GM20000 (cell line): ENCODE measurements at places on chromosomes 2 and 18.
A peak's percentile ranks its signal among the peaks of the same experiment; 100 is the strongest.

GRCh38 chr18:52588931-52589330 is 248.9 kb downstream of the DCC start:
- DNase-seq, result no peak

GRCh38 chr2:39409697-39410389 is 27.2 kb downstream of the MAP4K3 start:
- no peak for DNase-seq

DNA sequence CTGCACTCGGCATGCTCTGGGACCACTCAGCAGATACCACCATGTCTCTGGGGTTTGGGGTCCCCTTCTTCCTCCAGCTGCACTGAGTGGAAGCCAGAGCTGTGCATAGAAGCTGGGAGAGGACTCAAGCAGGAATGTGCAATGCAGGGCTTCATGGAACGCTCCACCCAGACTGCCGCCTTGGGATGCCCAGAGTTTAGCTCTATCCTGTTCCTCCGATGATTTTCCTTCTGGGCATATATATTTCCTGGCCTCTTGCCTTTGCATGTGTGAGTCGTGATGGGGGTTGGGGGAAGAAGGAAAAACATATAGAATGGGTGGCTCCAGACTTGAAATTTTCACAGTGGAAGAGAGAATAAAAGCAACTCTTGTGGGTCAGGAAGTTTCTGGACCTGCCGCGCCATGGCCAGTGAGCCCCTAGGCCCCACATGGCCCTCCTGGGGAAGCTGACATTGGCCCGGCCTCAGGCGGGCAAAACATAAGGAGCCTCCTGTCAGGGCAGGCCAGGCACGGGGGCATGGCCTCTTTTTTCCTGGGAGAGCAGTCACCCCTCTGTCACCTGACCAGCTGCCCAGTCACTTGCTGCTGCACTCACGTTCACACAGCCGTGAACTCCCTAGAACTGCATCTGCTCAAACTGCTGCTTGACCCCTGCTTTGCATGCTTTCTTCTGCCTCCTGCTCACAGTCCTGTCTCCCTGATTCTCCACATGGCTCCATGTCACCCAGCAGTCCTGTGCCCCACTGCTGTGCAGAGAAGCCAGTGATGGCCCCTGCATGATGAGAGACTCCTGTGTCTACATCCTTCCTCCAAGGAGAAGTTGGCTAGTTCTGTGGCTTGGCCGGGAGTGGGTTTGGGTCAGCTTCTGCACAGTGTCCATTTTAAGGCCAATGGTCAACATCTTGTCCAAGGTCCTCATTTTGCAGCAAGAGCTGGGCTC is 197.8 kb downstream of the CTIF start:
- no peak for DNase-seq

GRCh38 chr2:66389651-66390131 is 45.2 kb upstream of the MEIS1 start:
- no peak for DNase-seq

DNA sequence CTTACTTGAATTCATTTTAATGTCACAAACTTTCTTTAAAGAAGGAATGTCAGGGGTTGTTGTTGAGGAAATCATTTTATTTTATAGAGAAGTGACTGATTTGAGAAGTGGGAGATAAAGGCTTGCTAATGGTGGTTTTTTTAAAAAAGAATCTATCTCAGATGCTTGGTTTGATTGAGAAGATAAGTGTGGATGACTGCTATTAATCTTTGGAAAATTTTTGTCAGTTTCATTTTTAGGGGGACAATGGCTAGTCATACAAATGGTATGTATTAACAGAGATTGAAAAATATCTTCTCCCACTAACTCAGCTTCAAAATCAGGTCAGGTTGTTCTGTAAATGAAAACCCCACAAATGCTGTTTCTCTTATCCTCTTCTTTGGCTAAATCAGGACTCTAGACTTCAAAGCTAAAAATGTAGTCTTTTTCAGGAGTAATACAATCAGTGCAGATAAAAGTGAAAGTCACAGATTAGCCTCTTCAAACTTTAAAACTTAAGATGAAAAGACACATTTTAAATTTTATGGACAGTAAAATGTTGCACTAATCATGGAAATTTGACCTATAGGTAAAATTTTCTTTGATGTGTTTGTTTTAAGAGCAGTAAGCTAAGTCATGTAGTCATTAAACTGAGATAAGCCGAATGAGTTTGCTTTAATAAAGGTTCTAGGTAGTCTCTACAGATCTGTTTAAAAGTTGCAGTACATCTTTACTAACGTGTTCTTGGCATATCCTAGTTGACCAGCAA is 674.2 kb upstream of the VRK2 start:
- no peak for DNase-seq

DNA sequence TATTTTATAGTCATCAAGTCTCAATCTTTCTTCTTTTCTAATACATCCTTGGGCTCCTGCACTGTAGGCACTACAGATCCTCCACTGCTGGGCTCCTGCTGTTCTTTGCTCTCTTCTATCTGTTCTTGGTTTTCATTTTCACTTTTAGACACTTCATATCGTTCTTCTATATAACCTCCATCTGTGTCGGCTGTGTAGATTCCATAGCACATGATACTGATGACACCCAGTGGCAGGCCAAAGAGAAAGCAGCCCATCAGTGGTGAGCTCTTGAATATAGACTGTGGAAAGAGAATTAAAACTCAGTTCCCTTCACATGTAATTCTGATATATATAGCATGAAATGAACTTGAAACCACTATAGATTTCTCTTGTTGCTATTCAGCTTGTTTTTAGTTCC is 38.0 kb downstream of the TMX3 start:
- DNase-seq, result no peak

DNA sequence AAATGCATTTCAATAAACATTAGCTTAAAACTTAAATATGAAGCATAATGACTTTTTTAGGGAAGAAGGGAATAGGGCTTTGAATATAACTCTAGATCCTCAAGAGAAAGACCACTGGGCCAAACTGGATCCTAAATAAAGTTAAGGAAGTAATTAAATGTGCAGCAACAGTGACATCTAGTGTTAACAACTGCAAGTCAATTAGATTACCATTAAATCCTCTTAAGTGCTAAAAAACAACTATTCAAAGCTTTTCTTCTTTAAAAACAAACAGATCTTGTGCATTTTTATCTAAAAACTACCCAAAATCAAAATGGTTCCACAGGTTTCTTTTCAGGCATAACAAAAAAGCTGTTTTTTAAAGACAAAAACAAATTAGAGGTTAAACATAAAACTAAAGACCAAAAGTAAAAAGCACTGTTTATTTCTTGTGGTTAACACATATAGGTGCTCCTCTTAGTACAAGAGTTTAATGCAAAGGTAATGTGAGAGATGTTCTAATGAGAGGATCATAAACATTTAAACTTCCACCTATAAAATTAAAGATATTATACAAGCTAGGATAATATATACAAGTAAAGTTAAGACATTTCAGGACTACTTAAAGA is 111.4 kb downstream of the THADA start:
- peak; percentile 10 for DNase-seq

- no peak for DNase-seq
Observed at GRCh38 chr18:26745288-26746181, 120.0 kb downstream of the AQP4 start.

GRCh38 chr18:31738460-31739407 is 21.9 kb downstream of the SLC25A52 start:
- DNase-seq, result no peak

DNA sequence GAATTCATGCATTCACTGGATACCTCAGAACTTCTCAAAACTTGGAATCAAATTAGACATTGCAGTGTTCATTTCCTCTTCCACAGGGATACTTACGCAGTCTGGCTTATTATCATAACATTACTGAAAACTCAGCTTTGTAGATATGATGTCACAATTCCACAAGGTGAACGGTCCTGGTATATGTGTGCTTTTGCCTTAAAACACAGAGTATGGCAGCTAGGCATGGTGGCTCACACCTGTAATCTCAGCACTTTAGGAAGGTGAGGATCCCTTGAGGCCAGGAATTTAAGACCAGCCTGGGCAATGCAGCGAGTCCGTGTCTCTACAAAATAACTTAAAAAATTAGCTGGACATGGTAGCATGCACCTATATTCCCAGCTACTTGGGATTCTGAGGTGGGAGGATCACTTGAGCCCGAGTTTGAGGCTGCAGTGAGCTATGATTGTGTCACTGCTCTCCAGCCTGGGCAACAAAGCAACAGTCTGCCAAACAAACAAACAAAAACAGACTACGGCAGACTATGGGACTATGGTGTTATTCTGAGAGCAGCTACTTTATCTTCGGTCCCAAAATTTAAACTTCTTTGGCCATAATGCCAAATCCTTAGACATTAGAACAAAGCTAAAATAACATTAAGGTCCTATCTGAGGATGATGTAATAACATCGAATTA is 1191.9 kb upstream of the SLC39A10 start:
- DNase-seq, result no peak

DNA sequence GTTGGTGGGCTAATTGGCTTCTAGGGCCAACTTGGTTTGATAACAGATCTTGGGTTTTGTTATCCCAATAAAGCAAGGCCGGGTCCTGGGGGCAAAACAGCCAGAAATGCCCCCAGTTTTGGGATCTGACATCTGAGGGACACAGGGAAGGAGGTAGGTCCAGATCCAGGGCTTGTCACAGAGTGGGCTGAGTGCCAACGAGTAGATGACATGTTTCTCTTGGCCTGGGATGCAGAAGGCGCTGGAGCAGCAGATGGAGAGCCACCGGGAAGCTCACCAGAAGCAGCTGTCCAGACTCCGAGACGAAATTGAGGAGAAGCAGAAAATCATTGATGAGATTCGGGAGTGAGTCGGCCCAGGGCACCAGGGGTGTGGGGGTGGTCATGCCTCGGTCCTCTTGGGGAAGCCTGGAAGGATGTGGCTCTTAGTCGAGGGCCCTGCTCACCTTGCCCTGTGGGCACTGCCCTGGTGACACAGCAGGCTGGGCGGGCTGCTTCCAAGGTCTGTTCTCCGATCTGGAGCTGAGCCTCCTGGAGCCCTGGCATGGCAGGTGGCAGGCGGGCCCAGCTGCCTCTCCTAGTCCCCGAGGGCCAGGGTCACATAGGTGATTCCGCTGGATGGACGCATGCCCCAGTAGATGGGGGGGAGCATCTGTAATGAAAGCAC is 40.2 kb upstream of the LYPD6B start:
- no peak for DNase-seq

GRCh38 chr18:3062798-3063680 is 50.1 kb upstream of the LPIN2 start:
- DNase-seq, result peak; percentile 49

GRCh38 chr2:168593713-168594112 is 137.6 kb downstream of the CERS6 start:
- no peak for DNase-seq

DNA sequence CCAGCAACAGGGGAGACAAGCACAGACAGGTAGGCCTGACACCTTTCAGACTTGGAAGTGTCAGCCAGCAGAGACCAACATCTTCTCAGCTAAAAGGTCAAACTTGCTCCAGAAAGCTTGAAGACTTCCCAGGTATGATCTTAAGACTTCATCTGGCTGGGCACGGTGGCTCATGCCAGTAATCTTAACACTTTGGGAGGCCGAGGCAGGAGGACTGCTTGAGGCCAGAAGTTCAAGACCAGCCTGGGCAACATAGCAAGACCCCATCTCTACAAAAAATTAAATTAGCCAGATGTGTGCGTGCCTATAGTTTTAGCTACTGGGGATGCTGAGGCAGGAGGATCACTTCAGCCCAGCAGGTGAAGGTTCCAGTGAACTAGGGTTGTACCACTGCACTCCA is 39.0 kb upstream of the SPRED2 start:
- no peak for DNase-seq

DNA sequence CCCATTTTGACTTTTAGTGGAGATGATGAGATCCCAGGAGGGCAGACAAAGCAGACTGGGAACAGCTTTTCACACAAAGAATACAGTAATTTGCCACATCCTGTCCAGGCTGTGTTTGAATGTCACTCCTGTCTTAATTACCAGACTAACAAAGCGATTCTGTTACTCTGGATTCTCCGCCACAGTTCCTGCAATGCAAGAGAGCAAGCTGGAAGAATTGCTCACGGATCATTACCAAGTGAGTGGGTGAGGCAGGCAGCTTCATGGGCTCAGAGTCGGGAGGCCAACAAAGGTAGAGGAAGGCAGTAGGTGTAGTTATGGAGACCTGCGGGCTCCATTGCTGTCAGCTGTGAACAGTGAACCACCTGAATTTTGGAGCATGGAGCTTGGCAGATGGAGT is 250.5 kb upstream of the ATP5MC3 start:
- no peak for DNase-seq

GRCh38 chr2:170715062-170715931 is at the start of gene SP5:
TSS of gene SP5 (plus strand) at chr2:170715337. CDS start at chr2:170715513, 176 bp downstream.
- peak; percentile 71 for DNase-seq

GRCh38 chr2:155301221-155301620 is 602.7 kb downstream of the KCNJ3 start:
- no peak for DNase-seq

DNA sequence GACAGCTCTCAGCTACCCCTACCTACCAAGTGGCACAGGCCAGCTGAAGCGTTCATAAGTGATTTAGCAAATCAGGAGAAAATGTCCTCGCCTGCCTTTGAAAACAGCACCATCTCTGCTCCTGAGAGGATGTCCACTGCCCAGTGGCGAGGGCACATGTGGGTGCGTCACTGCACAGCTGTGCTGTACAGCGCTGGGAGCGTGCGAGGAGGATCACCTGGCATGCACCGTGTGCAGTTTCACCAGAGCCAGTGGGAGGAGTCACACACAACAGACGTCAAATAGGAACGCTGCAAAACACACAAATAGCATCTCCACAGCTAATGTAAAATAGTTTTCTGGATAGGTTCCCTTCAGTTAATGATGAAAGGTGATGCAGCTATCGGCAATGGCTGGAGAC is 154.1 kb downstream of the HDAC4 start:
- DNase-seq, result no peak

DNA sequence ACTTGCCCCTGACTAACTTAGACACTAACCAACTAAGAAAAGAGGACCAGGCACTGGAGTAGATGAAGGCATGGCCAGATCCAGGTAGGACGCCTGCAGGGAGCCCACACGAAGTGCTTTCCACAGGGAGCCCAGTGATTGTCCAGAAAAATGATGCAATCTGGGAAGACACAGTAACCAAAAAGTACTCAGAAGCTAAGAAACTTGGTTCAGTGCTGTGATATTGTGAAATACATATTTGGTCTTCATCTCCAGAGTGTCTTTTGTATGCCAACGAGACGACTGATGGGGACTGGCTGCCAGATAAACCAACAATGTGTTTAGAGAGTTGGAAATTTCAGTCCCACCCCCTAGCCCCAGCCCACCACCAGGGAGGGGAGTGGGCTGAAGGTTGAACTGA is 135.0 kb downstream of the SP3 start:
- DNase-seq, result no peak

- DNase-seq, result no peak
Observed at GRCh38 chr2:25387876-25388449, 46.2 kb upstream of the DNMT3A start.

GRCh38 chr2:124514236-124514635 is 489.1 kb downstream of the CNTNAP5 start:
- no peak for DNase-seq

- DNase-seq, result no peak
Observed at GRCh38 chr2:160105366-160105765, 43.0 kb upstream of the PLA2R1 start.

- no peak for DNase-seq
Observed at GRCh38 chr2:157440404-157441071, 3.4 kb downstream of the CYTIP start.

DNA sequence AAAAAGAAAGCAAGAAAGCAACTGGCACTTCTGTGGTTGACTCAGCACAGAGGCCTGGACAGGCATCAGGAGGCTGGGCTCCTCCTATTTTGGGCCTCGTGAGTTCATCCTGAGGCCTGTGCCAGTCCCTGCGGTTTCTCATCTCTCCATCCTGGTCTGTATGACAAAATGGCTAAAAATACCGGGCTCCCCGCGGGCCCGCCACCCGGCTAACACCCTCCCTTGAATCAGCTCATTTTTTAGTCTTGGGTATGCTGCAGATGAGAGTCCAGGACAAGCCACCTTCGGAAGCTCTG is 62.3 kb upstream of the YWHAQ start:
- no peak for DNase-seq
